ENCODE measurements at places on chromosomes 2 and 18. TPM values are rescaled to one million over a fixed set of nuclear protein-coding genes. Genes with fewer than 3 reads are reported as not detected.

DNA sequence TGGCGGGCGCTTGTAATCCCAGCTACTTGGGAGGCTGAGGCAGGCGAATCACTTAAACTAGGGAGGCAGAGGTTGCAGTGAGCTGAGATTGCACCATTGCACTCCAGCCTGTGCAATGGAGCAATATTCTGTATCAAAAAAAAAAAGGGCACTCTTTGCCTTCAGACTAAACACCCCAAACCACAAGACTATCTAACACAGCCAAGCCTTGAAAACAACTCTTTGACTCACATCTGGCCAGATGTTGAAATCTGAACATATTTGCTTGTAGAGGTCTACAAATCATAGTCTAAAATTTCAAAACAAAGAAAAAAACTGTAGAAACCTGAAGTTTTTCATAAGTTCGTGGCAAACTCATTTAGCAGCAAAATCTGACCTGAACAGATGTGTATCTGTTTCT, 94.9 kb downstream of the FAM161A start:
- peak; percentile 34 for DNase-seq

DNA sequence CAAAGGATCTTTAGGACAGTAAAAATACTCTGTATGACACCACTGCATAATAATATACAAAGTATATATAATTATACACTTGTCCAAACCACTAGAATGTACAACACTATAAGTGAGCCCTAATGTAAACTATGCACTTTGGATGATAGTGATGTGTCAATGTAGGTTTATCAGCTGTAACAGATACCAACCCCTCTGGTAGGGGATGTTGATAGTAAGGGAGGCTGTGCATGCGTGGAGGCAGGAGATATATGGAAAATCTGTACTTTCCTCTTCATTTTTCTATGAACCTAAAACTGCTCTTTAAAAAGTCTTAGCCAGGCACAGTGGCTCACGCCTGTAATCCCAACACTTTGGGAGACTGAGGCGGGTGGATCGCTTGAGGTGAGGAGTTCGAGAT, 37.5 kb upstream of the SP3 start:
- no peak for DNase-seq

DNA sequence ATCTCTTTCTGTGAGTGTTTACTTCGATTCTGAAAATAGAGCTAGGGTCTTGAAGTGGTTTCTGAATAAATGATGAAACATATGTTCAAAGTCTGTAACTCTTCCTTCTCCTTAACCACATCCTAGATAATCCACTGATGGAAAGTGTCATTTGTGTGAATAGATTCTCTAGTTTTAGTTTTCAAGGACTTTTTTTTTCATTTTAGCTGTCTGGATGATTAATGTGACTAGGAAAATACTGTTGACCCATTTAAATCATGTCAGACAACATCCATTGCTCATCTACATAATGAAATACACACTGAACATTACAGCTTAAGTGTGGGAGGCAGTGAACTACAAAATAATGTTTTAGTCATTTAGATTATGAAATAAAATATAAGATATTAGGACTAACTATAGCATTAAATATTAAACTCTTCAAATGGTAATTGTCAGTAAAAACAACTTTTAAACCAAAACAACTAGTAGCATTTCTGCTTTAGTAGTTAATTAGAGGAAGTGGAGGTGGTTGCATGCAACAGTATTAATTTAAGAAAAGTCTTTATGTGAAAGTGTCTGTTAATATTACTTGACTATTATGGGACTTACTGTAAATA, 39.1 kb upstream of the DLX1 start:
- DNase-seq = no peak

GRCh38 chr2:227401550-227401949, 13.8 kb upstream of the SCYGR1 start:
- no peak for DNase-seq

DNA sequence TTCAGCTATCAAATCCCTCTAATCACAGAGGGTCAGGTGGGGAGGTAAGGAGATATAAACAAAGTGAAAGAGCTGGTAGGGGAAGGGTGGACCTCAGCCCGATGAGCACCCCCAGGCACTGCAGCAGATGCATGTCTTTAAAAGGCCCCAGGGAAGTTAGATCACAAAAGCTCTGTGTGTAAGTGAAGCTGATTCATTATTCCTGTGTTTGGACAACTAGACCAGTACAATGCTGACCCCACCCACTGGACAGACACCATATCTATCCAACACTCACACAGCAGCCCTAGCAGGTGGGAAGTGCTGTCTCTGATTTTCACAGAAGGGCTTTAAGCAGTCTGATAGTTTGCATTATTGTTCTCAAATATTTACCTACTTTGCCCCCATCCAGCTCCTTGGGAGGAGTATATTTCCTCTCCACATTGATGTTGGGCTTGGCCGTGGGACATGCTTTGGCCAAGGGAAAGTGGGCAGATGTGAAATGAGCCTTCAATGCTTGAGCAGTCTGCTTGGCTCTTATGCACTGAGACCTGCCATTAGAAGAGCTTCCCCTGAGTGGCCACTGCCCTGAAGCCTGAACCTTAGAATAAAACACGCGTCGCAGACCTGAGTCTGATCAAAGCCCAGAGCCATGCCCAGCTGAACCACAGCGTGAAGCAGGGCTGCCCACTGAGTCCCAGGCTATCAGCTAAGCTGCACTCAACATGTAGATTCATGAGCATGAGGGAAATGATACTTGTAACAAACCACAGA, 111.4 kb downstream of the COPS8 start:
- DNase-seq = no peak

DNA sequence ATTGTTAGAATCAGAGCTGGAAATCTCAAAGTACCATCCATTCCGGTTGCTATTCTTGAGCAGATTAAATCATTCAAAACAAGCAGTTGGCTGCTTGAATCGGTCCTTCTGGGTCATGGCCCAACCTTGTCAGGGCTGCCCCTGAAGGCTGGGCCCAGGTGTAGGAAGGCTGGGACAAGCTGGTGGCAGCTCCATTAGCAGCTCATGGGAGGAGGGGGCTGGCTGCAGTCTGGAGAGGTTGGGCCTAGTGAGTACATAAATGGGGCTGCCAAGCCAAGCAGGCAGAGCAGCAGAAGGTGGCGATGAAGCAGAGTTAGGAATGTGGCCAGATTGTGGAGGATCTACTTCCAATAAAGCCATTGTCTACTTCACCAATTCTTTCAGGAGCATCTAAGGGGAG, 81.4 kb downstream of the ADCYAP1 start:
- no peak for DNase-seq

- DNase-seq = no peak
These were observed 57.6 kb downstream of the CYTIP start for GRCh38 chr2:157386247-157386646.

DNA sequence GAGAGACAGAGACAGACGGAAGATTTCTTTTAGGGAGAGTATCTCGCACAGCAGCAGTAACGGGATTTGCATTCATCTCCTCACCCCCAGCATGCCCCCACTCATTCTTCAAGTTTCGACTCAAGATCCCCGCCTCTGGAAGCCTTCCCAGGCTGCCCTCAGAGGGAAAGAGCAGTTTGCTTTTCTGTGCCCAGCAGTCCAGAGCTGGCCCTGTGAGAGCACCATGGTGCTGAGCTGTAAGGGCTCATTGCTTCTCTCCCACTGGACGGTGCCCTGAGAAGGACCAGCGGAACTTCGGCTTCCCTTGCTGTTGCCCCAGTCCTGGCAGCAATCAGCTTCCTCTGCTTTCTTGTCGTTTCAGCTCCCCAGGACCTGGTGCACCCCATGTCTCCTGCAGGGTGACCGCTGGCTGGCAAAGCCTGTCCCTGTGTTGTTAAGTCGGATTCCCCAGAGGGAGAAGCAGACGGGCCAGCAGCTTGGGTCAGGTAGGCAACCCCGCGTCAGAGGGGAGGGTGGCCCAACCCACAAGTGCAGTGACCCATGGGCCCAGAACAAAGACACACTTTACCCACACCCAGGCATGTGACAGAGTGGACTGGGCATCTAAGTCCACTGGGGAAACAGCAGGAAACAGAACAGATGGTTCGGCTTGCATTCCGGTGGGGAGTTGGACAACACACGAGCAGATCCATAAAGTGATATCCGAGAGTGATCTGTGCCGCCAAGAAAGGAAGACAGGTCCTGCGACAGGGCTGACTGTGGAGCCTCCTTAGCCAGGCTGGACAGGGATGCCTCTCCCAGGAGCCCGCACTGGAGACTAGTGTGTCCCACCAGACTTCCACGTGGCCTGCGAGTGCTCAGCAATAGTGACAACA, 36.6 kb downstream of the TMEM177 start:
- DNase-seq = no peak

Gene MTX2
- total RNA-seq = 7.1 TPM

Gene GFPT1
- 20.7 TPM for total RNA-seq

Gene KCNE4
- total RNA-seq = not detected

Gene KIAA2012
- total RNA-seq = not detected

Gene NCKAP1
- total RNA-seq = 5.7 TPM

Gene PRSS56
- not detected for total RNA-seq

DNA sequence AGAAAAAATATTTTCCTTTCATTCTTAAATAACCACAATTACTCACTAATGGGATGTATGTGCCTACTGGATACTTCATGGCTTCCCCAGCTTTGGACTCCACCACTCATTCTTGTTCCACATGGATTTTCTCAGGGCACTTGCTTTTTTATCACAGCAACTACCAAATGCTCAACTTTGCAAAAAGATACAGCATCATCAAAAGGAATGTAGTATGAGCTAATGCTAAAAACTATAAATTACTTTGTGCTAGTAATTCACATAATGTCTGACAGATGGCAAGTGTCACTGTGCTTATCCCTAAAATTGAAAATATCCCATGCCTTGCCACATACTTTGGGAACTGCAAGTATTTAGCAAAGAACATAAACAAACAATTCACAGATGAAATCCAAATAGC, 130.4 kb upstream of the ZFP36L2 start:
- no peak for DNase-seq

GRCh38 chr2:67660871-67661270, 263.7 kb downstream of the ETAA1 start:
- DNase-seq = no peak

GRCh38 chr2:172398440-172398839, 28.9 kb upstream of the ITGA6 start:
- no peak for DNase-seq

DNA sequence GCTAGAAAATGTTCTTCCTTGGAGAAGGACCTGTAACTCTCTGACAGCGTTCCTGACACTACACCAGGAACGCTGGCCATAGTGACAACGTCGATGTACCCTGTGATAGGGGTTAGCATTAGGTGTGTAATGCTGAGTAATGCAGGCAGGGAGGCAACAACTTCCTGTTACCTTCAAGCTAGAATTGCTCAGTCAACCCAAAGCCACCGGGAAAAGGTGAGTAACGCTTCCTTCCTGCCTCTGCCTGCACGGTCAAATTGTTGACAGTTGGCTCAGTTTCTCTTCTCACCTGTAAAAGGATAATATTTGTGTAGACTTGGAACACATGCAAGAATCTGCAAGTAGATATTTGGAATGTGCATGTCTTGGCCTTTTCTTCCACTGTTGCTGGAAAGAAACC, 12.7 kb downstream of the FAM110C start:
- no peak for DNase-seq

Gene PCGF1
- total RNA-seq = 17.0 TPM

Gene MYOM1
- total RNA-seq = 1.4 TPM

Gene OR6B3
- total RNA-seq = not detected

Gene RAB17
- not detected for total RNA-seq

GRCh38 chr2:37688771-37689468, 17.5 kb upstream of the CDC42EP3 start:
- DNase-seq = no peak

DNA sequence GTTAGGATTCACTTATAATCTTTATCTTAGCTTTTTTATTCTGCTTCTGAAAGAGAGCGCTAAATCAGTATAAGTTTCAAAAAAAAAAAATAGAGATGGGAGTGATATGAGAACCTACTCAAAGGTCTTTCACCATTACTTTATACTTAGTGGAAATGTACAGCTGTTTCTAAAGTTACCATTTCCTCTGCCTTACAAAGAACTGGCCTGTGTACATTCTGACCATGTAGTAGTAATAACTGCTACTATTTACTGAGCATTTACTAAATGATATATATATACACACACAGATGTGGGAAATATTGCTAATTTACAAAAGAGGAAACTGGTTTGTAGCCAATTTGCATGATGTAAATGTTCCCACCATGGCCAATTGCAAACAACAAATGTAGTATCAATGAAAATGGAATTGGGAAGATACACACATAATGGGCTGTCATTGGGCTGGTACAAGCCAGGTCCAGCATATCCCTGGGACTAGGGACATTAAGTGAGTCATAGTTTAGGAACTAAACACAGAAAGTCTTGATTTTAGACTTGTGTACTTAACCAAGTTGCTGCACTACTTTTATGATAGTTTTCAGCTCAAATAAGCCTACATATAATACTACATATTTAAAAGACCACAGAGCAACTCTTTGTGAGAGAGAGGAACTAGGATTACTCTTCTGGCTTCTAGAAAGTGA, 67.1 kb downstream of the DYNC1I2 start:
- DNase-seq = no peak

DNA sequence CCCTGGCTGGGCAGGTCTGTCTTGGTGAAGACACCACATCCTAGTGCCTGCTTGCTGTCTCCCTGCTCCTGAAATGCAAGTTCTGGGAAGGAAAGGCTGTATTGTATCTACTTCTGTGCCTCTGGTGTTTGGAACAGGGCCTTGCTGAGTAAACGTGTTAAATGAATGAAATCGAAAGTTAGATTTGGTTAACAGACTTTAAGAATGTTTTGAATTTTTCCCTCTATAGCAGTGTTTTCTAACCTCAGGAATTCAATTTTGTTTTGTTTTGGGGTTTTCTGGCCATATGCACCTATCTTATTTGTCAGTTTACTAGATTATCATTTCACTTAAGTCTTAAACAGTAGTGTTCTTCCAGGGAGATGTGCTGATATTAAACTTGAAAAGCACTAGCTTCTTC, 20.7 kb downstream of the FARP2 start:
- DNase-seq = no peak

Gene TTL
- total RNA-seq = 32.5 TPM

DNA sequence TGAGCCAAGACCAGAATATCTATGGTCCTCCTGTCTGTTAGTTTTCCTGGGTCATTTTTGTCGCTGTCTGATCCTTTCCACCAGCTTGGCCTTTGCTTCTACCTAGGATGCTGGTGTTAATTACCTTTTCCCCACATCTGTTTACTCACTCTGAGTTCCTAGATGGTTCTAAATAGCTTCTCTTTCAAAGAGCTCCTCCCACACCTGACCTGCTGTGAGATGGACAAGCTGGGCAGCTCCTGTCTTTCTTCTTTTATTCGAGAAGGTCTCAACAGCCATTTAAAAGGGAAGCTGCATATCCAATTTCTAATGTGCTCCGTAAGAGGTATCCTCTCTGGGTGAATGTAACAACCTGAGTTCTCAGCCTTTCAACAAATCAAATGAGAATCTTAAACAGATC, 156.2 kb downstream of the HRH4 start:
- DNase-seq = no peak
